ENCODE measurements at places on chromosomes 3 and 15. TPM values are rescaled to one million over a fixed set of nuclear protein-coding genes. Genes with fewer than 3 reads are reported as not detected.

Gene SNURF
- total RNA-seq, result 5.8 TPM

Gene SUCNR1
- not detected for total RNA-seq

Gene SLCO3A1
- 4.6 TPM for total RNA-seq

Gene HRG
- total RNA-seq, result not detected

Gene FBXW12
- total RNA-seq, result not detected

Gene CAV3
- total RNA-seq, result not detected

Gene NIPA2
- 143 TPM for total RNA-seq

Gene HHLA2
- total RNA-seq, result not detected

Gene NDN
- total RNA-seq, result 4.0 TPM

Gene ADAMTS9
- total RNA-seq, result 1.8 TPM

Gene CDHR4
- total RNA-seq, result not detected

Gene RGMA
- total RNA-seq, result not detected

Gene TTBK2
- 3.1 TPM for total RNA-seq

Gene MED12L
- 2.0 TPM for total RNA-seq

Gene PATL2
- total RNA-seq, result 0.10 TPM

Gene MCTP2
- 1.1 TPM for total RNA-seq

Gene SENP8
- 1.3 TPM for total RNA-seq

Gene SPTSSB
- total RNA-seq, result 0.23 TPM

Gene UTS2B
- 0.16 TPM for total RNA-seq

Gene LNP1
- total RNA-seq, result 5.2 TPM

Gene SCG5
- total RNA-seq, result 36.1 TPM

Gene PLSCR2
- total RNA-seq, result not detected

Gene MUC20
- not detected for total RNA-seq

Gene MAGI1
- total RNA-seq, result 15.2 TPM

Gene GPR27
- not detected for total RNA-seq

Gene KIF7
- total RNA-seq, result 0.16 TPM

Gene LMCD1
- total RNA-seq, result 1.3 TPM

Data from HT1080 (cell line).